T-helper 17 cell (primary cell): ENCODE measurements at places on chromosomes 7 and 10. TPM values are rescaled to one million over a fixed set of nuclear protein-coding genes. Genes with fewer than 3 reads are reported as not detected.

ARID5B gene
- total RNA-seq: 58.2 TPM

TCERG1L gene
- total RNA-seq: not detected

TDRD1 gene
- not detected for total RNA-seq

TRUB1 gene
- 10.5 TPM for total RNA-seq

HHEX gene
- total RNA-seq: 3.9 TPM

SPOCK2 gene
- total RNA-seq: 772 TPM
